ENCODE measurements at places on chromosomes 6 and 20.

GRCh38 chr6:32298632-32299336, 72.9 kb downstream of the TSBP1 start:
- DNase-seq: no peak

DNA sequence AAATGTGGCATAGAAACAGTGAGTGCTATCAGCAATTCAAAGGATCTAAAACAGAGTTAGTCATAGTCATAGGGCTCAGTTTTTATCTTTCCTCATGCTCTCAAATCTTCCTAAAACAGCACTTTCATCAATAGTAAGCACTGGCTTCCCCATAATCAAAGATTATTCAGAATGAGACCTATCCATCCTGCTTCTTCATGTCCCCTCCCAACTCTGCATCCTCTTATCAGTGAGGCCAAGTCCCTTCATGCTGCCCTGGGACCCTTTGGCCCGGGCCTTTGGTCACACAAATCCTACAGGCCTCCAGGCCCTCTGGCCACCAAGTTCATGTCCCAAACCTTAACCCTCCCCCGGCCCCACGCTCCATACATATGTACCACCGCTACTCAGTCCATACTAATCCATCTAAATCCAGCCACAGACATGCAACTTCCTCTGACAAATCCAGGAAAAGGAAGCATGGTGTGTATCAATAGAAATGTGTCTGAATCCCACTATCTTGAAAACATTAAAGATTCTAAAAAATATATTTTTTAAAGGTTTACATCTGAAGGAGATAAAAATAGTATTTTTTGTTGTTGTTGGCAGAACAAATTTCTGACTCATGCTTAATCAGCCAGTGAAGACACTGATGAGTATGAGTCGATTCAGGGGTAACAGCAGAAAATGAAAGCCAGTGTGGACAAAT, 143.5 kb downstream of the PDE7B start:
- peak; percentile 46 for DNase-seq

- no peak for DNase-seq
These were observed 295.7 kb downstream of the CDC5L start for GRCh38 chr6:44682987-44683779.

GRCh38 chr20:24654425-24654824, 185.0 kb downstream of the SYNDIG1 start:
- DNase-seq: no peak

Data from epithelial cell of proximal tubule (primary cell).